AG08396 (cell line): ENCODE measurements at places on chromosomes 2 and 18.

- no peak for DNase-seq
Observed at GRCh38 chr2:23169896-23170295, 215.1 kb upstream of the KLHL29 start.

DNA sequence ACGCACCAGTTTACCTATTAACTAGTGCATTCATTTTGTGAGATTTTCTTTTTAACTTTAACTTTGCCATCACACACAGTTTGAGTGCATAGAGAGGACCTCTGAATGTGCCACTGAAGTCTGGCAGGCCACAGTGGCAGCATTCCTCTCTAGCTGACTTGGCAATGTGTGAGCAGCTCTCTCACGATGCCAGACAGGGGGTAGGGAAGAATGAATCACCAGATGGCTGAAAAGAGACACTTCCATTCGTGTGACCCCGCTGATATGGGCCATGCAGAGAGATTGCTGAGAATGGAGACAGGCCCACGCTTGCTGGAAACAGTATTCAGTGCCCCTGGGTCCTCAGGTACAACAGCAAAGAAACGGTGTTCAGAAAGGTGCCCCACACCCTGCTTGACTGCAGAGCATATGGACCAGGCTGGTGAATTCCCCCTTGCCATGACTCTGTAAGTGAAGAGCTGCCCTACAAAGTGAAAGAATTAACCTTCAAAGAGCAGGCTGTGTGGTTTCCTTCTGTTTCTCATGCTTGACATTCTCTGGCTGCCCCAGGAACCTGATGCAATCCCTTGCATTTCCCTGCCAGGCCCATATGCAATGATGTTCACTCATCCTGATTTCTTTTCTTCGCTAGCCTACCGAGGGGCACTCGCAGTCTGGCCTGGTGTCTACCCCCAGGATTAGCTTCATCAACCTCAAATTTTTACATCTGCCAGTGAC, 236.1 kb downstream of the CDH20 start:
- DNase-seq, result peak; percentile 66

- DNase-seq, result no peak
Observed at GRCh38 chr2:162731917-162732804, 106.4 kb downstream of the KCNH7 start.

GRCh38 chr2:197500503-197501131, 438 bp downstream of the HSPE1 start:
- DNase-seq, result no peak

DNA sequence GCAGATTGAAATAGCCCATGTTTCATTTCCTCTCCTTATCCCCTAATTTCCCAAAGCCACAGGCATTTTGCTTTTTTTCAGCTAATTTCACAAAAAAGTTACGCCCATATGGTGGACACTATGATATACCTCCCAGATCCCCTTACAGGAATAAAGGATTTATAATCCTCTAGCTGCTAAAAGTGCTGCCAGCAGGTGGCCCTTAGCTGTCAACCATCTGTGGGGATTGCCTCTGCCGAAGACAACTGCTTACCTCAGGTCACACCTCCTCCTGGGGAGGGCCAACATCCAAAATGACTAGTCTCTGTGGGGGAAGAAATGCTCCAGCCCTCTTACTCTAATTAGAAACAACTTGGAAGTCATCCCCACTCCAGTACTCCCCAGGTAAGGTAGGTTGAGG, 61.0 kb upstream of the EPB41L3 start:
- DNase-seq, result no peak

DNA sequence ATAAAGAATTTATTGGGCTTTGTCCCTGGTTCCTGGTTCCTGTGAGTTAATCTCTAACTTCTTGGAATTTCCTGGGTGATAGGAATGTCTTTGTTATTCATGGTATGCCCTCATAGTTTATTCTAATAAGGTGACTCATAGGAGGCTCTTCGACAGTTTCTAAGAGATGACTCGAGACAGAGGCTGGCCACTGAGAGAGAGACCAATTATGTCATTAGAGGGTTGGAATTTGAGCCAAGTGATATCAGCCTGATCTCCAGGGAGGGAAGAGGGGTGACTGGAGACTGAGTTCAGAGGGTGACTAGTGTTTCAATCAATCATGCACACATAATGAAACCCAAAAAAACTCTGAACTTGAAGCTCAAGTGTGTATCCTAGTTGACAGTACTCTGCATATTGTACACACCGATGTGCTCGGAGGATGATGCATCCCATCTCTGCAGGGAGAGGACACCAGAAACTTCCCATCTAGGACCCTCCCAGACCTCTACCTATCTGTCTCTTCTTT, 185.7 kb downstream of the MTCL1 start:
- peak; percentile 77 for DNase-seq

DNA sequence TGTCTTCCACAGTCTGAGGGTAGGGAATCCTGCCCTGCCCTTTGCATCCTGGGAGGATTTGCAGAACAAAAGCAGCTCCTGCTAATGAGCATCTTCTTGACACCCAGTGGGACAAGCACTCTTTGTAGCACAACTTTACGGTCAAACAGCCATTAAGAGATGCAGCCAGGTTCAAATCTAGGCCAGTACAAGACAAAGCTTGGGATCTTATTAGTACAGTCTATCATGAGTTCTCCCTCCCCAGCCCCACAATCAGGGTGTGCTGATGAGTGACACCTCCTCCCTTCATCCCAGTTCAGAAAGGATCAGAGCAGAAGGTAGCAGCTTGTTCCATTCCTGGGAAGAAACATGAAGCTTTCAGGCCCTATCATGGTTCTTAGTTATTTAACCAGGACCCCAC, 41.9 kb downstream of the MARCO start:
- no peak for DNase-seq

DNA sequence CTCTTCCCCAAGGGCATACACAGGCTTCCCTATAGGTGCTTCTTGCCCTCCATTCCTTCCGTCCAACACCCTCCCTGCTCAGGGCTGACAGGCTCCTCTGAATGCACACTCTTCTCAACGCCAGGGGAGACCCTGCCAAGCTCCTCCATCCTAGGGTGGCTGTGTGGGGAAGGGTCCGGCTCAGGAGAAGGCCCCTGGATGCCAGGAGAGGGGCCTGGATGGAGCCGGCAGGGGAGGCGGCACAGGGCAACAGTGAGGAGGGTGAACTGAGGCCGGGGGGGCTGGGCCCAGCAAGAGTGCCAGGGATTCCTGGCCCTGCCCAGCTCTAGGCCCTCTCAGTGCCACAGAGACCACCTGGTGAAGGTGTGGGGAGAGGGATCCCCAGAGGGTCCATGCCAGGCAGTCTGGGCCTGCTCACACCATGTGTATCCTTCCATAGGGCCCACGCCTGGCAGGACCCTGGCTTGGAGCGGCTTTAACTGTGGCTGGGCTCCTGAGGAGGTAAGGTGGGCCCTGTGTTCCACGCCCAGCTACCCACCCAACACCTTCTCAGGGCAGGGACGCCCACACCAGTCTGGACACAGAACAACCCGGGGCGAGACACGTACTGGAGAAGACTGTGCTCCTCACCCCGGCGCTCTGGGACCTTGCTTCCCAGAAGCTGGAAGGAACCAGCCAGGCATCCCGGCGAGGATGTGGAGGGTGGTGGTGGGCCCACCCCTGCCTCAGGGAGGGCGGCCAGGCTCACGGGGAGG, 26.6 kb downstream of the HS6ST1 start:
- no peak for DNase-seq
